T-helper 2 cell (primary cell): ENCODE measurements at places on chromosomes 7 and 10.
A peak's percentile ranks its signal among the peaks of the same experiment; 100 is the strongest.

- DNase-seq = no peak
These were observed 158.3 kb downstream of the EGFR start for GRCh38 chr7:55177068-55177530.

GRCh38 chr7:17367502-17367901 lies 69.0 kb downstream of the AHR start:
- no peak for DNase-seq

GRCh38 chr10:35822316-35822715 lies 180.2 kb upstream of the FZD8 start:
- DNase-seq = no peak

DNA sequence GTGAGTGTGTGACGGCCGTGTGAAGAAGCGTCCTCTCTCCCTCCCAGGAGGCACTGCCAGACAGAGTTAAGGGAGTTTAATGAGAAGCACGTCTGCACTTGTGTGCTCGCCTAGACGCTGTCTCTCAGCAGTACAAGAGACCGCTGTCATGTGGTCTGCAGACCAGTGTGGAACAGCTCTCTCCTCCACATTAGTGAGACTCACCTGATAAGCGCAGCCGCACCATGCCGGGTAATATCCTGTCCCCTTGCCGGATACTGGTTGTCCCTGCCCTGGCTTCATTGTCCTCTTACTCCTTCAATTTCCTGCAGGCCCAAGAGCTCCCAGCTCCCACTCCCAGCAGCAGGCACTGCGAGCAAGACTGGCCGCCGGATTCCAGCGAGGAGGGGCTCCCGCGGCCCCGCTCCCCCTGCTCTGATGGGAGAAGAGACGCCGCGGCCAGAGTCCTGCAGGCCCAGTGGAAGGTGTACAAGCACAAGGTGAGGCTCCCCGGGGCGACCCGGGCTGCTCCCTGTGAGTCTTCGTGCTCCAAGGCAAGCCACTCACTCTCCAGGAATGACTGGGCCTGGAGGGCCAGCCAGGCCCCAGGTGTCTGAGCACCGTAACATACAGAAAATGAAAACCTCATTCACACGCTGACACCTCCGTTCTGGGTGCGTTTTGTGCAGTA lies 33.5 kb upstream of the TTYH3 start:
- no peak for DNase-seq

- no peak for DNase-seq
These were observed 171.1 kb downstream of the FAM107B start for GRCh38 chr10:14603534-14604102.

GRCh38 chr7:27641581-27642230 lies 21.0 kb downstream of the HIBADH start:
- peak; percentile 18 for DNase-seq

DNA sequence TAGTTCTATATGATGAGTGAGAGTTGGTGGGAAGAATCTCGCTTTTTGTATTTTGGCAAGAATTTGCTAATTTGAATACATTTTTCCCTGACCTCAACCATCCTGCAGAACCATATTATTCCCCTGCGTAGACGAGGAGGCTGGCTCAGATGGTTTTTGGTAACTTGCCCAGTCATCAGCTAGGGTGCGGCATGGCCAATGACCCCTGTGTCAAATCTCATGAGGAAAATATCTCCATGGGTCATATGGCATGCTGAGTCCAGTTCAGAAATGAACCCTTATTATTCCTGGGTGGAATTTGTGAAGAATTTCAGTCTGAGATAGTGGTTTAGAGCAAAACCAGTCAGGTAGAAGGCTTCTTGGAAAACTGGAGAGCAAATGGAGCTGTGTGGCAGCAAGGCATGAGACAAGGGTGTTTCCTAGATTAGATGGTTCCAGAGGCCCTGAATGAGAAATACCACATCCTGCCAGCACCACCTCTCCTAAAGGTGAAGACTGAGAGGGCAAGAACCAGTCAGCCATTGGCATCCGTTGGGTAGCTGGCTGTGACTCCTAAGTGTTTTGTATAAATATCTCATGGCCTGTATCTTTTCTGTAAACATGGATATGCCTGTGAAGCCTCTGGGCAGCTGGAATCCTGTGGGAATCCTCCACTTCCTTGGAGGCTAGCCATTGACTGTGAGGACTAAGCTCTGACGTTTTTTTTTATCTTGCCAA lies 5.8 kb upstream of the UPP1 start:
- no peak for DNase-seq

DNA sequence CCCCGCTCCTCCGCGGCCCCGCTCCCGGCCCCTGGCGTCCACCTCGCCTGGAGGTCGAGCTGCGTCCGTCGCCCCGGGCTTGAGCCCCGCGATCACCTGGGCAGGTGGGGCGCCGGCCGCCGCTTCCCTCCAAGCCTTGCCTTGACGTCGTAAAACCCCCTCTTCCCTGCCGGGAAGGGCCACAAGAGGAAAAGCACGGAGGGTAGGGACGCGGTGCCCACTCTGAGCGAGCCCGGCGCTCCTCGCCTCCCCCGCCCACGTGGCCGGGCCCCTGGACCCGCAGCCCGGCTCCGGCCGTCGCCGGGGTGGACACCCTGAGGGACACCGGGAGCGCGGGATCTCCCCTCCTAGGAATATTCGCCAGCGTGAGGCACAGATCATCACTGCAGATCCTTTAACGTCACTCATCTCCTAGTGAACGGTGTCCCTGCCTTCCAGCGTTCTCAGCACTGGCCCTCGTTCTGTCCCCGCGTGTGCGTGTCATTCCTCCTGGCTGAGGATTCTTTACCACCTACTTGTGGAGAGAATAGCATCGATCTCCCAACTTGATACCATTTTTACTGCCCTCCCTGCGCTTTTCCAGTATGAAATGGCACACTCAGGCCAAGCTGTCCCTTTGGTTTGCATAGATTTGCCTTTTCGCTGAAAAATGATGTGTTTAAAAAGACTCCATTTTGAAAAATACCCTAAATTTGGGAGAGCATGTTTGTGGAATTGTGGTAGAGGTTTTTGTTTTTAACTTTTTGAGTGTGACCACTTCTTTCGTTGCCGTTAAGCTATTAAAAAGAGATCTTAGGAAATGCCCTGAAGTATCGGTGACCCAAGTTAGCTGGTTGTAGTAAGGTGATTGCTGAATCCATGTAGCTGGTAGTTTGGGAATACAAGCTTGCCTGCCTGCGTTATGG lies 649 bp downstream of the ACTR3B start:
- DNase-seq = peak; percentile 6

DNA sequence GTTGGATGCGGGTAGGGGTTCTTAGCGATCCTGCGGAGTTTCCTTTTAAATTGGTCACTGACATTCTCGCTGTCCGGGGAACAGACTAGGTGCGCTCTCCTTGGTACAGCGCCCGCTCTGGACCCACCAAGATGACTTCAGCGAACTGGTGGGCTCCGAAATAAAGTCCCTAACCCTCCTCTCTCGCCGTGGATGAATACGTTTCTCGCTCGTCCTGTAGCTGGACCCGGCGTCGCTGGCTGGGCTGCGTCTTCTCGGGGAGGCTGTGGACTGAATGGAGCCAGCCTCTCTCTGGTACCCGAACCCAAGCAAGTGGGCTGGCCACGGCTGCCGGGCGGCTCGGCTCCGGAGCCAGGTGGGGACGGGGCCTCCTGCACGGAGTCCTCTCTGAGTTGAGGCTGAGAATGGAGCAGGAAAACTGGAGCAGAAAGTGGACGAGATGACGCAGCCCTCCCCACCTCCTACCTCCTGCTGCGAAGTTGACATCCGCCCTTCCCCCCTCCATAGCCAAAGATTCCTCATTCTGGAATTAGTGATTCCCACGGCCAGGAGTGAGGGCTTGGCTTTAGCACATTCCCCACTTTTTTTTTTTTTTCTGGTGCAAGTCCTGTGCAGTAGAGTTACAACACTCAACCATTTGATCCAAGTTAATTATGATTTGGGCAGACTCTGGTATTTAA lies 1.5 kb downstream of the UNC5B start:
- no peak for DNase-seq

DNA sequence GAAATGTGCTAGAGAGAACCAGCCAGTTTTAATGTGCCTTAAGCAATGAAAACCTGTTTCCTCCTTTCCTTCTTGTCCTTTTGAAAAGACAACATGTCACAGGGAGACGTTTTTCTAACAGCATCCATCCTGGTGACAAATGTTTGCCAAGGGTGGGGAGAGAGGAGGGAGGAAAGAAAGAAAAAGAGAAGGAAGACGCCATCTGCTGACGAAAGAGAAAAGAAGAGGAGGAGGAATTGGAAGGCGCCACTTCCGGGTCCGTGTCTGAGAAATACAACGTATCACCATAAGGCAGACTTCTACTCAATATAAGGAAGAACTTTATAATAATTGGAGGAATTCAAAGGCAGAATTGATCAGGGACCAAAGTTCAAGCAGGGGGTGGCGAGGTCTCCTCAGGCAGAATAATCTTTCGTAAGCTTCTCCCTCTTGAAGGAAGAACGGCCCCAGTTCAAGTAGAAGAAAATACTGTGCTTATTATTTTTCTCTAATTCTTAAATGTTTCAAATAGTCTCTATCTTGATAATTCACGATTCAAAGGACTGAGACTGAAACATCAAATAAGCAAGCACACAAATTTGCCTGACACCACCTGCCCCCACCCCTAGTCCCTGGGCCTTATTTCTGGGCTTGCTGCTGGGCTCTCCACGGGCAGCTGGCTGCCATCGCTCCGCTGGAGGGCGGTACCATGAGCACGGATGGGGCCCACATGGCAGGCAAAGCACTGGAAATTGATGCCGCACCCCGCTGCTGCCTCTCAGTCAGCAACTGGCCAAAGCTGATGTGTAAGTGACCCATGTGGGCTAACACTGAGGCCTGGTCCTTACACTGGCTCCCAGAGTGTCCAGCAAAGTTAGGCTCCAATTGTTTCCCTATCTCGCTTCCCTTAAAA lies 273.7 kb upstream of the KLF14 start:
- DNase-seq = peak; percentile 86

DNA sequence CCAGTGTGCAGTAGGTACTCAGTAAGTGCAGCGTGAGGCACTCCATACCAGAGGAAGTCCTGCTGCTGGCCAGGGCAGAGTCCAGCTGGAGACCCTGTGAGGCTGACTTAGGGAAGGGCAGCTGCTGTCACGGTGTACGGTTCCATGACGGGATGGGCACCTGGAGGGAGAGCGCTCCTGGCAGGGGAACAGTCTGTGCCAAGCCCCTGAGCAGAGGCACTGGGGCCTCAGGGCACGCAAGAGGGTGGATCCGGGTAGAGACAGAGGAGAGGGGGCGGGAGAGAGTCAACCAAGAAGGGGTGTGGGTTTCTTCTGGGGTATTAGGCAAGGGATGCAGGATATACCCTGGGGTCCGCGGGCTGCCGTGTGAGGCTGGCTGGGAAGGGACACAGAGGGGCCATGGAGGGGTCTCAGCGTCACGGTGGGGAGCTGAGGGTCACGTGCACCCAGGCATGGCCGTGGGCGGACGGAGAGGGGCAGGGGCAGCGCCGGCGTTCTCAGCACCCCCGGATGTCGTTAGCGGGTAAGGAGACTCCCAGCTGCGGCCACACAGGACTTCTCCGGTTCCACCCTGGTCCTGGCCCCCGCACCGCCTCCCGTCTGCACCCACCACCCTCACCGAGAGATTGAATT lies 70.5 kb downstream of the MICALL2 start:
- no peak for DNase-seq

GRCh38 chr7:54857294-54857693 lies 98.3 kb upstream of the SEC61G start:
- DNase-seq = no peak

- DNase-seq = no peak
These were observed 100.0 kb downstream of the MTERF1 start for GRCh38 chr7:91780521-91780920.

DNA sequence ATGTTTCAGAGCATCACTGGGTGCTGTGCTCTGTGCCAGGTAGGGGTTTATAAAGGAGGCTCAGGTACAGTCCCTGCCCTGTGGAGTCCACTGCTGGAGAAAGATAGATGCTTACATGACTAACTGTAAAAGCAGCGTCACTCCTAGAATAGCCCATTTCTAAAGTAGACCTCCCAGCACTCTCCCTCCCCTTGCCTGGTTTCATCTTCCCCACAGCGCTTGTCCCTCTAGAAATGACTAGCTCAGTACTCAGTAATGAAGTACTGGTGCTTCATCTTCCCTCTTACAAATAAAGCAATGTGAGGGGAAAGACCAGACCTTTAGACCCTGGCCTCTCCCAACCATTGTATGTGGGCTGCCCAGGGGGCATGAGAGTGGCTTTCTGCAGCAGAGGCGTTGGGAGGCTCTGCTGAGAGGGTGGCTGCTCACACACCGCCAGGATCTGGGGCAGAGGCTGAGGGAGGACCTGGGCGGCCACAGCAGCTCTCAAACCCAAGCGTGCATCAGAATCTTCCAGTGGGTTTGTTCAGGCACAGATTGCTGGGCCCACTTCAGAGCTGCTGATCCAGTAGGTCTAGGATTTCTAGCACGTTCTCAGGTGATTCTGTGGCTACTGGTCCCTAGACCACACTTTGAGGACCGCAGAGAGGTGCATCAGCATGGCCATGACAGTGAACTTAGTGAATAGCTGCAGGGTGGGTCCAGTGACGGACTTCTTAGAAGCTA lies 110.3 kb upstream of the ANLN start:
- DNase-seq = no peak

DNA sequence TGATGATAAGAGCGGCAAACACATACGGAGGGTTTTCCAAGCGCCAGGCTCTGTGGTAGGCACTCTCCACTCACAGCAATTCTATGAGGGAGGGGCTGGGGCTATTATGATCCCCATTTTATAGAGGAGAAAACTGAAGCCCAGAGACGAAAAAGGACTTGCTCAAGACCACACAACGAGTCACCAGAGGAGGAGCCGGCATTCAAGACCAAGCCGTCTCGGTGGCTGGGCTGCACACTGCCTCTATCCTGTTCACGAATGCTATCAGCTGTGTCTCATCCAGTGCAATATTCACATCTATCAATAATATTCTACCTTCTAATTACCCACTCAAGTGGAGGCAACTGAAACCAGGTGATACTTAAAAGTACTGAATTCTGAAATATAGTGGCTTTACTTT lies 67.8 kb upstream of the NMT2 start:
- DNase-seq = no peak

GRCh38 chr7:158110034-158110590 lies 477.5 kb downstream of the PTPRN2 start:
- no peak for DNase-seq
